Fibroblast of upper back skin (primary cell): ENCODE measurements at places on chromosomes 2 and 18.

GRCh38 chr2:129201696-129202095 lies 777.8 kb upstream of the RAB6C start:
- peak; percentile 56 for DNase-seq

DNA sequence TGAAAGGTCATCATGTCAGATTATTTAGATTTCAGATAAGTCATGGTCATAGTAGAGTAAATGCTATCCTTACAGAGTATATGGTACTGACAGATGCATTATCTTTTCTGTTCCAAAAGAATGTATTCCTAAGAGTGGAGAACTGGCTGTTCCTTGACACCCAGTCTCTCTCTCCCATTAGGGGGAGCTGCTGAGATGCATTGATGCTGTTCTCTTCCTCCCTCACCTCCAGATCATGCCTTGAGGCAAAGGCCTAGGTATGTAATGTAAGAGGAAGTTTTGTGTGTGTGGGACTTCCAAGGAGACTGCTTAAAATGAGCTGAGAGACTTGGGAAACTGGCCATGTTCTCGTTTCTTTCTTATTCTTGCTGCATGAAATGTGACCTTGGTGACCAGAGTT lies 979.5 kb upstream of the CELF4 start:
- no peak for DNase-seq

DNA sequence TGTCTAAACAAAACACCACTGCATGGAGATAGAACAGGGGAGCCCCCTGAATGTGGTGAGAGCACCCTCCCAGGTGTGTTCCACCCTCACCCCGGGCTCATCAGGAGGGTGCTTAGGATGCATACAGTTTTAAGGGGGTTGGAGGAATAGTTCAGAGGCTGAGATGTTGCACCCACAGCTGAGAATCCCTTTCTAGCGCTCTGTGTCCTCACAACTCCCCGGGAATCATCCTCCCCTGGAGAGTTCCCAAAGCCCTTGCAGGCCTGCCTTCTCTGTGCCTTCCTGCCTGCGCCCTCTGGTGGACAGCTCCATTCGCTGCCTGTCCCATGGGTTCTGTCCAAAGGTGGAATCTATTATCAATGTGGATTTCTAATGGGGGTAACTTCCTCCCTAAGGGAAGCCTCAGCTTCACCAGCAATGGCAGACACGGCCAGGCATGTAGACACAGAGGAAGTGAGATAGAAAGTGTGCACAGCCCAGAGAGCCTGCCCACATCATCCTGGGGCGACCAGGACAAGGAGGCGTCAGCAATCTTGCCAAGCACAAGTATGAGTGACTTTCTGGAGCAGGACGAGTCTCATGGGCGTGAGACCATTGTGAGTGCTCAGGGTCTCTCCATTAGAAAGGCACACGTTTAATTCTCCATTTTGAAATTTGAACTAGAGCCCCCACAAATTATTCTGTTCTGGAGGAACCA lies 1.2 kb upstream of the UGT1A5 start:
- peak; percentile 75 for DNase-seq

DNA sequence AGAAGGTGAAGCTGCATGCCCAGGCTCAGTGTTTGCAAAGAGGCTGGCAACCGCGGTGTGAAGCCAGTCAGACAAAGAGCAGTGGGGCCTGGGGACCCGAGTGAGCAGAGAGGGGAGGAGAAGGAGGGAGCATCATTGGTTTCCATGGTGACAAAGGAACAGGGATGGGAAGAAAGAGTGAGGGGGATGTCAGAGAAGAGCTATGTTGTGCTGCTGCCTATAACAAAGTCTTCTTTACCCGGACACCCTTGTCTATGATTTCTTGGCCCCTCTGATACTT lies 14.5 kb downstream of the TMEM247 start:
- DNase-seq = peak; percentile 7

DNA sequence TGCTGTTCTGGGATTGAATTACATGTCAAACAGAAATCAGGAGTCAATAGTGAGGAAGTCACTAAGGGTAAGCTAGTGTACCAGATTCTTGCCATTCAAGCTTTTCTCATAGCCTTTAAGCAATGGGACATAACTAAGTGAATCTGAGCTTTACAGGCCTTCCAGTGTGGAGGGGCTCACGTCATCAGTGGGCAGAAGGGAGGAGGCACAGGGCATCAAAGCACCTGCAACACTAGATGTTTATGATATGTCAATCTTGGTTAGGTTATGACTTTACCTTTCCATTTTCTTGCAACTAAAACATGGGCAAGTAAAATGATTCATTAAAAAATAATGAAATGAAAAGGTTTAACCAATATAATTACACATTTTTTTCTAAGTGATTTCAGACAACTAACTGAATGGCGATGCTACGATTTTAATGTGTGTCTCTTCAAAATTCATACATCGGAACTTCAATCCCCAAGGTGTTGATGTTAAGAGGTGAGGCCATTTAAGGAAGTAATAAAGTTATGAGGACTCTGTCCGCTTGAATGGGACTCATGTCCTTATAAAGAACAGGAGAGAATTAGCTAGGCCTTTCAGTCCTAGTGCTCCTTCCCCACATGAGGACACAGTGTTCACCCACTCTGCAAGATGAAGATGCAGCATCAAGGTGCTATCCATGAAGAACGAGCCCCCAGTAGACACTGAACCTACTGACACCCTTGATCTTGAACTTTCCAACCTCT lies 1169.2 kb upstream of the NXPH2 start:
- DNase-seq = no peak

- DNase-seq = no peak
These were observed 46.9 kb downstream of the EMILIN2 start for GRCh38 chr18:2893676-2894075.

DNA sequence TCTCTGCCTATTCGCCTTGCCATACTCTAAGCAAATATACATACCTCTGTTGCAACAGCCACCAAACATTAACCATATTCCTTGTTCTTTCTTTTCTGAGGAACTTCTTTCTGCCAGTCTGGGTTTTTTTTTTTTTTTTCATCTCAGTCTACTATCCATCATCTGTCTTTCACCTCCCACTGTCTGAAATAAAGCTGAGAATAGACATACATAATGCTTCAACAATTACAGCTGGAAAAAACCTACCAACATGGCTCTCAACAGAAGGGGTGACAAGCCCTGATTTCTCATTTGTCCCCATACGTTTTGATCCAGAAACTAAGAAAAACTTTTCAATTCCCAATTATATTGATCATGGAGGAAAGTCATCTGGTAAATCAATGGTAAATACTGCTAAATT lies 728.8 kb upstream of the POU3F3 start:
- DNase-seq = no peak

DNA sequence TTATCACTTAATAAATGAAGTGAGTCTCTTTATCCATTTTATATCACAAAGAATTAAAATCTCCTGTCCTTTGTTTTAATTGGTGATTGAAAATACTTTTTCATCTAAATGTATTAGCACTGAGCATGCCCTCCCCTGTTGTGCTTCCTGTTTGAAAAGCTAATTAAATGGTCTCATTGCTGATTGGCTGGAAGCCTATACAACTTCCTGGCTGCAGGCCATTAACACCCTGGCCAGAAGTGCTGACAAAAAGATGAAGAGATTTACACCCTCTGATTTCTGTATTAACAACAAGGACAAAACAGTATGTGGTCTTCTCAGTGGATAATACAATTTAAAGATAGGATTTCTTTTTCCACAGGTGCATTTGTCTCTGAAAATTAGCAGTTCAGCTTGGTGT lies 548.0 kb downstream of the DCC start:
- DNase-seq = no peak

GRCh38 chr2:219378163-219378851 lies 9.4 kb downstream of the DNPEP start:
- DNase-seq = no peak

GRCh38 chr18:31077878-31078277 lies 24.3 kb downstream of the DSC2 start:
- DNase-seq = no peak

DNA sequence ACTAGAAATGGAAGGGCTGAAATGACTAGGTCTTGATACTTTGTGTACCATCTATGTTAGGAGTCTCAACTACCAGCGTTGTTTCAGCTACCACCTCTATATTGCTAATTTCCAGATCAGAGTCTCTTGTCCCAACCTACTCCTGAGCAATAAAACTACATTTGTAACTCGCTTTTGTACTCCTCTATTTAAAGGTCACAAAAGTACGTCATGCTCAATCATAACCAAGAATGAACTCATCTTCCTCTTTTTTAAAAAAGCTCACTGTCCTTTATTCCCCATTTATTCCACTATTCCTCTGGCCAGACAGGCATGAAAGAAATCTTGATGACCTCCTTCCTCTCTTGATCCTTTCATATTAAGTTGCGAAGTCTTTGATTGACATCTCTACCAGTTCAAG lies 11.2 kb upstream of the MATN3 start:
- DNase-seq = no peak

DNA sequence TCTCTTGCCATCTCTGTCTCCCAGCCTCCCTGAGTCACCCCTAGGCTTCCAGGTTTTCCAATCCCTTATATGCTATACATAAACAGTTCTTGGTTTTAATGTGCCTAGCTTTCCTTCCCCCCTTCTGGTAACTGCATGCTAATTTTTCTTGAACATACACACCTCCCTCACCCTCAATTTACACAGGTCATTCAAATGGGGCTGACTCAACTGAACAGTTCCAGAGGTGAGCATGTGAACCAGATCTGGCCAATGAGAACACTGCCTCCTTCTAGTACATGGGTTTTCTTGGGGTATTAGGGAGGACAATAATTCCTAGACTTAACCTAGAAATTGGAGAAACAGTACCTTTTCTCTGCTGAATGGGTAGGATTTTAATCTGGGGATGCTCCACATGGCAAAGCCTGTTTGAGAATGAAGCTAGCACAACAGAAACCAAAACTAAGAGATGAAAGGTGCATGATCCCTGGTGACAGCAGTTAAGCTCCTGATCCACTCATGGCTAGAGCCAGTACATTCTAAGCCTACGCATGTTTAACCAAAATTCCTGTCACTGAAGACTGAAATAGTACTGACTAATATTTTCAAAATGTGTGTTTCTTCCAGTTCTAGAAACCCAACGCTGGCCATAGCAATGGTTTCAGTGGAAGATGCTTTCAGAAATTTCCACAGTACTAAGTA lies 11.8 kb downstream of the SLC25A12 start:
- no peak for DNase-seq

GRCh38 chr2:15640261-15640711 lies 48.6 kb downstream of the DDX1 start:
- peak; percentile 75 for DNase-seq

DNA sequence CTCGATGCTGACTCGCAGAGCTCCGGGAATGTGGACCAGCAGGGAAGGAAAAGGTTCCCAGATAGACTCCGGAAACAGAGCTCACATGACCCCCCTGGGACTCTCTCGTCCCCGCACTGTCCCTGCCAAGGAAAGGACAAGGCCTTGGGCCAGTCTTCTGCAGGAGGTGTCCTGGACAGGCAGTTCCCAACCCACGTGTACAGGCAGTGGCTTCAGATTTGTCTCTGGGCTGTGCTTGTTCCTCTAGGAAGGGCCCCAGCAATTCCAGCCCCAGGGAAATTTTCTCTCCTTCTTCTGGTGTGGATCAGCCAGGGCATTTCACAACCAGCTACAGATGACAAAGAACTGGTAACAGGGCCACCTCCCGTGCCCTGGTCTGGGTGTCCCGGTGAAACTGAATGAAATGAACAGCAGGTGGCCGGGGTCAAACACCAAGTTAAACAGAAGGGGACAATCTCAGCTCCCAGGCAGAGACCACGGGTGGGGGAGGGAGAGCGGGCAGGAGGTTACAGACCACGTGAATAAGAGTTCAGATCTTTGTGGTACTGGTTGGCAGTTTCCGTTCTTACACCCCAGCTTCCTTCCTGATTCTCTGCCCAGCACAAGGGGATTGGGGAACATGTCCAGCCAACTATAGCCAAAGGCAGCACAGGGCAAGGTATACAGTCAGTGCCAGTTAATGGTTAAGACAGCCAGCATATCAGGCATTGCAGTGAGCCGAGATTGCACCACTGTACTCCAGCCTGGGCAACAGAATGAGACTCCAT lies 52.2 kb upstream of the CAB39 start:
- DNase-seq = no peak

GRCh38 chr2:241417626-241418025 lies 61.5 kb downstream of the FARP2 start:
- no peak for DNase-seq

- DNase-seq = no peak
These were observed 12.1 kb downstream of the HOXD3 start for GRCh38 chr2:176169181-176169580.

GRCh38 chr2:6828299-6828584 lies 37.5 kb downstream of the CMPK2 start:
- DNase-seq = peak; percentile 61

DNA sequence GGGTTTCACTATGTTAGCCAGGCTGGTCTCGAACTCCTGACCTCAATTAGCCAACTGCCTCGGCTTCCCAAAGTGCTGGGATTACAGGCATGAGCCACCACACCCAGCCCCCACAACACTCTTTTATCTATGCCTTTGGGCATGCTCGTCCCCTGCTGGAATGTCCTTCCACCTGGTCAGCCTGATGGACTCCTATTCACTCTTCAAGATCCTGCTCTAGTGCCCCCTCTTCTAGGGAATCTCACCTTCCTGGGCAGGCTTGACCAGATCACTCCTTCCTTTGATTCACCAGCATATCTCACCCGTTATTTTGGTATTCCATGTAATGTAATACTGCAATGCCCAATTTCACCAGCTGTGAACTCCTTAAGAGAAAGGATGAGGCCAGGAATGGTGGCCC lies 13.9 kb upstream of the SLC66A3 start:
- DNase-seq = no peak

GRCh38 chr2:219214141-219214540 lies 4.6 kb downstream of the ABCB6 start:
- no peak for DNase-seq

GRCh38 chr18:13377496-13377895 lies 158.9 kb downstream of the LDLRAD4 start:
- DNase-seq = peak; percentile 13

DNA sequence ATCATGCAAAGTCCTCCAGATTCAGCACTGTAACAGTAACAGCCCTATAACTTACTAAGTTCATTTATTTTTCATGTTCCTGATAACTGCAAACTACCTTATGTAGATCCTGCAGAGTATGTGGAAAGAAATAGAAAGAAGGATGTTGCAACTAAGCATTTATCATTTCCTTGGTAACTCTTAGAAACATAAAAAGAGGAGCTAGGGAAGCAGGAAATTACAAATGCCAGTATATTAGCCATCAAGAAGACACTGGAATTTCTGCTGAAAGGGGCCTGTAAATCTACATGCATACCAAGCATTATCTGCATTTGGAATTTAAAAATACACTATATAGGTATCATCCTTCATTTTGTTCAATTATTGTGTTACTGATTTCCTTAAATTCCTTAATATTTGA lies 66.8 kb downstream of the PDE11A start:
- peak; percentile 71 for DNase-seq

- DNase-seq = no peak
These were observed 47.2 kb downstream of the USP34 start for GRCh38 chr2:61423714-61424113.

- DNase-seq = no peak
These were observed 137.2 kb upstream of the KCTD1 start for GRCh38 chr18:26685438-26686157.
